ENCODE measurements at places on chromosomes 6 and 20.
A peak's percentile ranks its signal among the peaks of the same experiment; 100 is the strongest.

DNA sequence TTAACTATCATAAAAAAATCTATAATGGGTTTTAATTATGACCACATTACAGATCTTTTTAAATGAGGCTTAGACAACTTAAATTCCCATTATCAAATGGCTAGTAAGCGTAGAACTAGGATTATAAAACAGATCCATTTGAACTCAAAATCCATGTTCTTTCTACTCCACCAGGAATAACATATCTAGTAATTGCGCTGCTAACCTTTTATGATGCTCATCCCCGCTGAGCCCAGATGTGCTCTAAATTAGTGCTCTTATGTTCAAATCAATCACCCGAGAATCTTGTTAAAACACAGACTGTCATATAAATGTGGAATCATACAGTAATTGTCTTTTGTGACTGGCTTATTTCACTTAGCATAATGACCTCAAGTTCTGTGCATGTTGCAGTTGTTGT is 903.1 kb downstream of the PHF3 start:
- H3K27me3 ChIP-seq: no peaks in the 10 kb centered on the region

- H3K27me3 ChIP-seq: no peaks in the 10 kb centered on the region
- peaks cover 7% of the 10 kb centered on the region for H3K4me1 ChIP-seq
- H3K36me3 ChIP-seq: peaks cover 25% of the 10 kb centered on the region
Measured at GRCh38 chr6:35859367-35859766, 54.2 kb downstream of the LHFPL5 start.

DNA sequence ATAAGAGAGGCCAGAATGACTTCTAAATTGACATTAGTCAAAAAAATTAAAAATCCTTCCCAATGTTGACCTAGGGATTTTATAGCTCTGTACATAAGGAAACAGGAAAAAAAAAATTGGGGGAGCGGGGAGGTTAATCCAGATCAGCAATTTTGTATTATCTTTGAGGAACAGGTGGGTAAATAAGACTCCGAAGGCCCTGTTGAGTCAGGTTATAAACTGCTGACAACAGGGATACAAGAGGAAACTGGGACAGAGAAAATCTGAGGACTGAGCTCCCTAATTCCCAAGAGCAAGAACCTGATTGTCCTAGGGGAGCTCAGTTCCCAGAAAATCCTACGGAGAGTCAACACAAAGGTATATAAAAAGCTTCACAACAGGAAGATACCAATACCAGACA is 26.8 kb upstream of the CRIP3 start:
- no peak for DNase-seq
- peaks cover 18% of the 10 kb centered on the region for H3K36me3 ChIP-seq
- H3K4me1 ChIP-seq: peaks cover 2% of the 10 kb centered on the region
- H3K27me3 ChIP-seq: no peaks in the 10 kb centered on the region
- H3K4me3 ChIP-seq: no peak overlapping the region

DNA sequence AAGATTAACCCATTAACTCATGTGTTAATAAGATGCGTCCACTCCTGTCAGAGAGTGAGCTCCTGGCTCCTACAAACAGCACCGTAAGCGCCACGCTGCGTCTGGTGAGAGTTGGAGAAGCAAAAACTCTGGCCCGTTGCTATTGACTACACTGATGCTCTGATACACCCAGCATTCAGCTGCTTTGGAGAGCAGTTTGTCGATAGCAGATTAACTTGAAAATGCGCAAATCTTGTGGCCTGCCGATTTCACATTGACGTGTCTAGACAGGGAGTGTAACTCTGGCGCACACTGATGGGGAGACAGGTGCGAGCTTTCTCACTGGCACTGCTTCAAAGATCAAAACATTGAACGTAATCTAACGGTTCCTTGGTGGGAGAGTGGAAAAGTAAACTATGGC is 151.7 kb upstream of the RPS6KA2 start:
- H3K27me3 ChIP-seq: peaks cover 1% of the 10 kb centered on the region
- no peak overlapping the region for H3K27ac ChIP-seq
- DNase-seq: no peak
- H3K4me3 ChIP-seq: no peak overlapping the region

DNA sequence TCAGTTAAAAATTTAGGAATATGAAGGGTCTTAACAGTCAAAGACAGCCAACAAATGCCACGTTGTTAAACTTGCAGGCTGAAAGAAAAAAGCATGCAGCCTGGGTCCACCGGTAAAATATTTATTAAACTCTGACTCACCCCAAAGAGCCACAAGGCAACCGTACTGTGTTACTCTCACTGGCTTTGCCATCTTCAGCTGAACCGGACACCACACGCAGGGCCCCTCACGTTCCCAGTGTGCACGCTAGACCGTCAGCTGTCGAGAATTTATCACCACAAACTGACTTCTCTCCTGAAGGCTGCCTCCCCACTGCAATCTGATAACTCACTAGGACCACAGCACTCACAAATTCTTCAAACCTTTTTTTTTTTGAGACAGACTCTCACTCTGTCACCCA is 30.7 kb downstream of the HUS1B start:
- peaks cover 10% of the 10 kb centered on the region for H3K4me1 ChIP-seq
- H3K27me3 ChIP-seq: no peaks in the 10 kb centered on the region
- no peak for DNase-seq
- peaks cover 23% of the 10 kb centered on the region for H3K36me3 ChIP-seq
- no peak overlapping the region for H3K27ac ChIP-seq

DNA sequence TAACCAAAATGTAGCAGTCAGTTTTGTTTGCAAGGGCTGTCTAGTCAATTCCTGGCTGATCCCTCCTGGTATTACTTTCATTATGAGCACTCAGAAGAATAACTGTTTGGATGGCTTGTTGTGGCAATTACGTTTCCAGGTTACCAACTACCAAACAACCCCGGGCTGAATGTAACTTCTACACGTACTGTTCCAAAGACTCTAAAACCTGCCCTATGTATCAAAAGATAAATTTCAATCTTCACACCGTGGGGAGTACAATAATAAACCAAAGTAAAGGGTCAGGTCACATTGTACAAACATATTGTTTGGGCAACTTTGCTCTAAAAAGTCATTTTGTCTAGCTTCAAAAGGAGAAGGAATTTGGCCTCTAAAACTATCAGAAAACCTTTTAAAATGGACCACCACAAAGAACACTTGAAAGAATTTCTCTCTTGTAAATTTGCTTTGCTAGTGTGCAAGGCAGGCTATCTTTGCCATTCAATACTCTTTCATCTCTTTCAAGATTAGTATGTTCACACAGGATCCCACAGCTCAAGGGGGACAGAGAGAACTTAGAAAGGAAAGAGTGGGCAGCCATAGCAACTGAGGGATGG is 27.6 kb downstream of the DCDC2 start:
- no peaks in the 10 kb centered on the region for H3K36me3 ChIP-seq
- peaks cover 22% of the 10 kb centered on the region for H3K27me3 ChIP-seq
- H3K4me1 ChIP-seq: no peaks in the 10 kb centered on the region

GRCh38 chr20:45121388-45121787 is 2.9 kb downstream of the WFDC12 start:
- no peaks in the 10 kb centered on the region for H3K4me1 ChIP-seq
- H3K36me3 ChIP-seq: no peaks in the 10 kb centered on the region
- no peak overlapping the region for H3K4me3 ChIP-seq
- H3K27ac ChIP-seq: no peak overlapping the region

- peaks cover 28% of the 10 kb centered on the region for H3K36me3 ChIP-seq
- H3K4me3 ChIP-seq: peak overlapping the region; percentile 15
- H3K4me1 ChIP-seq: peaks cover 22% of the 10 kb centered on the region
Measured at GRCh38 chr20:59221707-59222252, 58.2 kb downstream of the ZNF831 start.

- no peaks in the 10 kb centered on the region for H3K36me3 ChIP-seq
- H3K4me1 ChIP-seq: peaks cover 2% of the 10 kb centered on the region
- peaks cover 18% of the 10 kb centered on the region for H3K27me3 ChIP-seq
- no peak overlapping the region for H3K27ac ChIP-seq
- no peak overlapping the region for H3K4me3 ChIP-seq
Measured at GRCh38 chr20:59723108-59723500, 118.8 kb downstream of the PHACTR3 start.

- H3K4me3 ChIP-seq: no peak overlapping the region
- H3K27ac ChIP-seq: no peak overlapping the region
- H3K36me3 ChIP-seq: no peaks in the 10 kb centered on the region
Measured at GRCh38 chr6:128754658-128755256, 128.2 kb upstream of the LAMA2 start.

DNA sequence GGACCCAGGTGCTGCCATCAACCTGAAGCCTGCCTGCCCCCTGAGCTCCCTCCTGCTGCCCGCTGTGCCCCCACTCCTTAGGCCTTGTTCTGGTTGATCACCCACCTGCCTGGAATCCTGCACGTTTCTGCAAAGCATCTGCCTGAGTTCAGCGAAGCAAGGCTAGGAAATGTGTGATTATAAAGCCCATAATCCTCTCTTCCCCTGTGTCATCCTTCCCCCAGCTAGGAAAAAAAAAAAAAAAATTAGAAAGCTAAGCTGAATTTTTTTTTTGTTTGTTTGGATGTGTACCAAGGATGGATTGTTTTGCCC is 93.2 kb downstream of the FOXA2 start:
- no peak overlapping the region for H3K27ac ChIP-seq
- H3K4me3 ChIP-seq: no peak overlapping the region
- no peaks in the 10 kb centered on the region for H3K27me3 ChIP-seq
- DNase-seq: no peak
- H3K36me3 ChIP-seq: no peaks in the 10 kb centered on the region

GRCh38 chr6:11824986-11825385 is 46.4 kb upstream of the ADTRP start:
- H3K27me3 ChIP-seq: peaks cover 34% of the 10 kb centered on the region
- H3K4me1 ChIP-seq: no peaks in the 10 kb centered on the region
- H3K36me3 ChIP-seq: no peaks in the 10 kb centered on the region
- H3K4me3 ChIP-seq: no peak overlapping the region

GRCh38 chr6:132736239-132736638 is 21.5 kb downstream of the VNN2 start:
- no peak overlapping the region for H3K4me3 ChIP-seq
- H3K27ac ChIP-seq: no peak overlapping the region

GRCh38 chr6:38103921-38104320 is 284.4 kb downstream of the ZFAND3 start:
- H3K36me3 ChIP-seq: peaks cover 3% of the 10 kb centered on the region
- DNase-seq: no peak
- H3K4me3 ChIP-seq: no peak overlapping the region
- H3K27me3 ChIP-seq: no peaks in the 10 kb centered on the region
- peaks cover 20% of the 10 kb centered on the region for H3K4me1 ChIP-seq

DNA sequence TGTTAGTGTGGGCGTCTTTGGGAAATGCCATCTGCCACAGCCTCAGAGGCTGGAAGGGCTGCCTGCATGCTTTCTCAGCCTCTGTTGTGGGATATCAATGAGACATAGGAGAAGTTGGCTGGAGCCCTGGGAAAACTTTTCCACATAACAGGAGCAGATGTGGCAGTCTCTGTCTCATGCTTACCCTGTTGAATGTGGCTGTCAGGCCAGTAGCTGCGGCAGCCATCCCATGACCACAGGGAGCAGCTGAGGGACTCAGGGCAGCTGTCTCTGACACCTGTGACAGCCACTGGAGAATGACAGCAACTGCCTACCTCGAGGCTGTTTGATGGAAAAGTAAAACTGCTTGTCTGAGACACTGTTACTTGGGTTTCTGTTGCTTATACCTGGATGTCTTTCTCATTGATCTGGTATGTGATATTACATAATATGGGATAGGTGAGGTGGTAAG is 64.4 kb downstream of the TULP4 start:
- no peak overlapping the region for H3K4me3 ChIP-seq
- no peaks in the 10 kb centered on the region for H3K27me3 ChIP-seq
- H3K4me1 ChIP-seq: peaks cover 12% of the 10 kb centered on the region
- no peak overlapping the region for H3K27ac ChIP-seq

GRCh38 chr6:36035225-36035624 is 7.6 kb downstream of the MAPK14 start:
- H3K27me3 ChIP-seq: no peaks in the 10 kb centered on the region
- no peak for DNase-seq
- peak overlapping the region; percentile 70 for H3K27ac ChIP-seq

DNA sequence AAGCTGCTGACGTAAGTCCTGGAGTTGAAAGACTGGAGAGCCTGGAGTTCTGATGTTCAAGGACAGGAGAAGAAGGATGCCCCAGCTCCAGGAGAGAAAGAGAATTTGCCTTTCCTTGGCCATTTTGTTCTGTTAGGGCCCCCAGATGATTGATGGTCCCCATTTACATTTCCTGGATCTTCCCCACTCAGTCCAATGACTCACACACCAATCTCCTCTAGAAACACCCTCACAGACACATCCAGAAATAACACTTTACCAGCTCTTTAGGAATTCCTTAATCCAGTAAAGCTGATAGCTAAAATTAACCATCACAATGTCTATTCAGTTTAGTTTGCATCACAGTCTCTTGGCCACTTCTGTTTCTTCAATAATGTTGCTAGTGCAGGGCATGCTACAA is 260.2 kb upstream of the IRAK1BP1 start:
- no peak overlapping the region for H3K4me3 ChIP-seq
- H3K27me3 ChIP-seq: no peaks in the 10 kb centered on the region
- DNase-seq: no peak
- H3K36me3 ChIP-seq: no peaks in the 10 kb centered on the region
- H3K4me1 ChIP-seq: no peaks in the 10 kb centered on the region

- no peak for DNase-seq
- H3K4me1 ChIP-seq: no peaks in the 10 kb centered on the region
- no peak overlapping the region for H3K27ac ChIP-seq
- no peaks in the 10 kb centered on the region for H3K36me3 ChIP-seq
- H3K4me3 ChIP-seq: no peak overlapping the region
Measured at GRCh38 chr6:82995066-82995465, 70.6 kb downstream of the UBE3D start.

GRCh38 chr20:58399926-58400325 is 10.9 kb downstream of the VAPB start:
- peak overlapping the region; percentile 20 for H3K27ac ChIP-seq
- H3K36me3 ChIP-seq: no peaks in the 10 kb centered on the region
- no peak for DNase-seq
- H3K4me1 ChIP-seq: peaks cover 22% of the 10 kb centered on the region

- peaks cover 44% of the 10 kb centered on the region for H3K36me3 ChIP-seq
- no peak for DNase-seq
- no peaks in the 10 kb centered on the region for H3K27me3 ChIP-seq
- H3K4me1 ChIP-seq: no peaks in the 10 kb centered on the region
- no peak overlapping the region for H3K27ac ChIP-seq
- no peak overlapping the region for H3K4me3 ChIP-seq
Measured at GRCh38 chr6:37376078-37376743, 22.4 kb downstream of the RNF8 start.

DNA sequence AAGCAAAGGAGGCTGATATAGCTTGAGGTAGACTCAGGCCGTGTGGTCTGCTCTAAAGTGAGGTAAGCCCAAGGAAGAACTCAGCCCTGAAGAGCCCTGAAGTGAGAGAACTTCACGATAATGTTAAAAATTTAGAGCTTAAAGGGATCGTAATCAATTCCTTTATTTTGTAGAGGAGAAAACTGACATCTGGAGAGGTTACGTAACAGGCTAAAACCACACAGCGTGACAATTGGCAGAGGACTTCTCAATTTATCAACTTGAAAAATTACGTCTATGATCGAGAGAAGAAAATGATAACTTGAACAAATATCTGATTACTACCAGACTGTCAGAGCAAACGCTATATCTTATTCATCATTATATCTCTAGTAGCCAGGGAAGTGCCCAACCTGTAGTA is 121.8 kb upstream of the FOXO3 start:
- H3K36me3 ChIP-seq: no peaks in the 10 kb centered on the region
- H3K27ac ChIP-seq: no peak overlapping the region
- H3K4me3 ChIP-seq: no peak overlapping the region
- no peak for DNase-seq
- no peaks in the 10 kb centered on the region for H3K27me3 ChIP-seq
- no peaks in the 10 kb centered on the region for H3K4me1 ChIP-seq

- no peak for DNase-seq
- H3K4me3 ChIP-seq: peak overlapping the region; percentile 34
- no peaks in the 10 kb centered on the region for H3K27me3 ChIP-seq
- H3K4me1 ChIP-seq: peaks cover 16% of the 10 kb centered on the region
- peak overlapping the region; percentile 44 for H3K27ac ChIP-seq
- peaks cover 7% of the 10 kb centered on the region for H3K36me3 ChIP-seq
Measured at GRCh38 chr20:62409931-62410745, 3.1 kb upstream of the CABLES2 start.

- H3K4me3 ChIP-seq: no peak within 1 kb of the TSS
- H3K27ac ChIP-seq: no peak within 1 kb of the TSS
- H3K4me1 ChIP-seq: no peaks in the 10 kb centered on the region
- peaks cover 39% of the 10 kb centered on the region for H3K27me3 ChIP-seq
Measured at GRCh38 chr6:154356690-154357089, at the start of gene IPCEF1. IPCEF1 (minus strand) TSS chr6:154356803; CDS start chr6:154265947, 90,856 bp downstream.

All from effector memory CD8-positive, alpha-beta T cell (primary cell).